Midbrain (tissue), 1 donor: ENCODE measurements at places on chromosomes 7 and 10.

- no peak for DNase-seq
These were observed 180.2 kb upstream of the FAM3C start for GRCh38 chr7:121576148-121576917.

- DNase-seq, result no peak
These were observed 229.8 kb upstream of the HDAC9 start for GRCh38 chr7:18265611-18266281.

DNA sequence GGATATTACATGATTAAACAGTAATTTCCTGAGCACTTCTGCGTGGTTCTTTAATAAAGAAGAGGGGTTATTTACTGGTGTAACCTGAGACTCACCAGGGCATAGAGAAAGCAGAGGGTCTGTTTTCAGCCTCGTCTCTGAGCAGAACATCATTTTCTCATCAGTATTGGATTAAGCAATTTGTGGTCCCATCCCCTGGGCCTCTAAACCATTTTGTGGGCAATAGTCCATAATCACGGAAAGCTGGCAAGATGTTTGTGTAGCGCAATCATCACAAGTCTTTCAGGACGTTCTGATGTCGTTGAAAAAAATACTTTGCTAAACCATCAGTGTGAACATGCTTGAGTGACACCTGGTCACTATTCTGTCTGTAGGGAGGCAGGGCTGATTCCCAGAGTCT lies 37.1 kb upstream of the SEC61G start:
- DNase-seq, result no peak

GRCh38 chr10:28838908-28839307 lies 161.6 kb downstream of the BAMBI start:
- DNase-seq, result no peak

DNA sequence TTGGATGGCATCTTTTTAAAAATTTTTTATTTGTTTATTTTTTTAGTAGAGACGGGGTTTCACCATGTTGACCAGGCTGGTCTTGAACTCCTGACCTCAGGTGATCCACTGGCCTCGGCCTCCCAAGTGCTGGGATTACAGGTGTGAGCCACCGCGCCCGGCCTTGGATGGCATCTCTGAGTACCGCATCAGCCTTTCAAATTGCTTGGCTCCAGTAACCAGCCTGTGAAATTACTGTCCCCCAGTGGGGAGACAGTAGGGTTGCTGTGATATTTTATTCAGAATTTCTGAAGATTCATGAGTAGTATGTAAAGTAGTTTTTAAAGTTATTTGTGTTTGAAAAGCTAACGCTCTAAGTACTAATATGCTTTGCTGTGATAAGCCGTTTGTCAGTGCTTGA lies 1.2 kb downstream of the NUB1 start:
- DNase-seq, result no peak

DNA sequence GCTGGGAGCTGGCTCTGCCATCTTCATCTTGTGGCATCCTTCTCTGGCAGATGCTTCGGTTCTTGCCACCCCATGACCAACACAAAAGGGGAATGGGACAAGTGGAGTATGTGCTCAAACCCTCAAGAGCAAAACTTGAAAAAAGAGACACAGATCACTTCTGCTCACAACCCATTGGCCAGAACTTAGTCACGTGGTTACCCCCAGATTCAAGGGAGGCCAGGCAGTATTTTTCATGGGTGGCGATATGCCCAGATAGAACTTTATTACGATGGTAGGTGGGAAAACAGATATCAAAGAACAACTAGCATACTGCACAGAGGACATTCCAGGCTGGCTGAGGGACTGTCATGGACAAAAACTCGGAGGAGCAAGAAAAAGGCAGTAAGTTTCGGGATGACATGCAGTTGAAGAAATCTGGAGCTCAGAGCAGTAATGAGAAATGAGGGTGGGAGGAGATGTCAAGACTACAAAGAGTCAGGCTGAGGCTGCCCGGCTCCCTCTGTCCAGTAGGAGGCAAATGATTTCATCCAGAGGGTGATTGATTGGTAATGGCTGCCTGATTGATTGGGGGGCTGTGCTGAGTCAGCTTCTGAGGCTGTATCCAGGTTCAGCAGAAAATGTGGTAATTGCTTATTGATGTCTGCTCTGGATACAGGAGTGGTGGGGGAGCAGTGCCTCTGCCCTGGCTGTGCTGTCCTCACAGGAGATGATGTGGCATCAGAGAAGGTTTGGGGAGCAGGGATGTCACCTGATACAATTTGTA lies 25.3 kb downstream of the COL13A1 start:
- no peak for DNase-seq

DNA sequence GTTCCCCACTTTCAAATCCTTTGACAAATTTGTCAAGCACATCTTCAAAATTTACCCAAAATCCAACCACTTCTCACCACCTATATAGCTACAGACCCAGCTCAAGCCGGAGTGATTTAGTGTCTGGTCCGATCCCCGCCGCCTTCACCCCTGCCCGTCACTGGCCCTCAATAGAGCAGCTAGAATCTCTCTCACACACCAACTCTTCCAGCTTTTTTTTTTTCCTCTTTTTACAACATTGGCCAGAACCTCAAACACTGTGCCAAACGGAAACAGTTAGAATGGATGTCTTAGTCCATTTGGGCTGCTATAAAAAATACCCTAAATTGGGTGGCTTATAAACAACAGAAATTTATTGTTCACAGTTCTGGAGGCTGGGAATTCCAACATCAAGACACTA lies 41.1 kb upstream of the TMEM72 start:
- no peak for DNase-seq

GRCh38 chr10:48279081-48279751 lies 4.7 kb upstream of the FRMPD2 start:
- no peak for DNase-seq

DNA sequence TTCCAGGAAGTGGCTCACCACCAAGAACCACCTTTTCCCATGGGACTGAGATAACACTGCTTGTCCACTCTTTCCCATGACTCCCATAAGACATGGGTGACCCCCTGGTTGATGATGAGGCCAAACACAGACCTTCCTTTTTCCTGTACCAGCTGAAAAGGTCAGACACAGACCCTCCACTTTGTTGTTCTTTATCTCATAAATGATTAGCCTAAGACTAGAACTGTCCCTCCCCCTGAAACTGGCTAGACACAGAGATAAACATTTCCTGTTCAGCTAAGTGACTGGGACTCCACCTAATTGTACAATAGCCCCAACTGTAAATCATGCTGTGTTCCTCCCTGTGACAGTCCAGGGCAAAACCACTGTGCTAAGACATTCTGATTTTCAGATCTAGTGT lies 8.2 kb upstream of the NRG3 start:
- no peak for DNase-seq

- DNase-seq, result no peak
These were observed 127.0 kb downstream of the LYZL1 start for GRCh38 chr10:29415876-29416275.

- no peak for DNase-seq
These were observed 52.8 kb upstream of the ANAPC16 start for GRCh38 chr10:72162978-72163377.

DNA sequence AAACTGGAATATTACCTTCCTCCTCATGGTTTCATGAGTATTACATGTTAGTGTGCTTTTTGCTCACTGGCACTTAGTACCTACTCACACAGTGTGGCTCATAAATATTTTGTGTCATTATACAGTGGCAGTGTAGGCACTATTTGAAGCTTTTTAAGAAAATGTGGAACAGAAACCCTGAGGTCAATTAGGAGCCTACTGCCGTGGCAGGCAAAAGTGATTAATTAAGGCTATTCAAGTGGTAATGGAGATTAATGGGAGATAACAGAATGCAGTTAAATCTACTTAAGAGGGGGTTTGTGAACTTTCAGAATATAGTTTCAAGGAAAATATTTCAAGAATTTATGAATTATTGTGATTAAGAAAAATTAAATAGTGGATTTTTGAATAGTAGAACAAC lies 277.6 kb downstream of the HGF start:
- DNase-seq, result no peak

GRCh38 chr10:132110713-132111112 lies 45.0 kb downstream of the JAKMIP3 start:
- DNase-seq, result no peak

- DNase-seq, result peak; percentile 96
These were observed 46.3 kb downstream of the PDK4 start for GRCh38 chr7:95549818-95550529.

DNA sequence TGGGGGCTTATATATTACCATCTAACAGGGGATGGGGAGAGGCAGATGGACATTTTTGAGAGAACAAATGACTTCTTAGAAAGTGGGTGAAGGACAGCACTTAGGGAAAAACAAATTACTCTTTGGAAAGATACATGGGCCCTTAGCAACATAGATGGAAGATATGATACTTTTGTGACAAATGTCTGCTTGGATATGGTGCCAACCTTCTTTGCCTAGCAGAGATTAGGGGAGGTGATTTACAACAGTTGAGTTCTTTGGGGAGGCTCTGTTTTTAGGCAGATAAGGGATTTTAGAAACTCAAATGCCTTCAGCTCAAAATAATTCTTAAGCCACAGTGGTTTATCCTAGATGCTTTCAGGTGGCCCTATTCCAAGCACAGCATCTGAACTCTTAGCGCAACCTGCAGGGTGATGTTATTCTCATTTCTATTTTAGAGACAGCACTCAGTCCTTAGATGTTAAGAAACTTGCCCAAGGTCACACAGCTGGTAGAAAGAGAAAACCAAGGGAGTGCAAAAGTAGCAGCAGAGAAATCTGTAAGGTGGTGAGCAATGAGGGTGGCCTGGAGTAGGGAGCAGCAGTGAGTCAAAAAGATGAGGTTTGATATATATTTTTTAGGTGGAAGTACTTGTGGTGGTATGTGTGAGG lies 75.1 kb upstream of the KMT2E start:
- DNase-seq, result no peak

GRCh38 chr10:49426490-49427360 lies 30.8 kb upstream of the DRGX start:
- no peak for DNase-seq

DNA sequence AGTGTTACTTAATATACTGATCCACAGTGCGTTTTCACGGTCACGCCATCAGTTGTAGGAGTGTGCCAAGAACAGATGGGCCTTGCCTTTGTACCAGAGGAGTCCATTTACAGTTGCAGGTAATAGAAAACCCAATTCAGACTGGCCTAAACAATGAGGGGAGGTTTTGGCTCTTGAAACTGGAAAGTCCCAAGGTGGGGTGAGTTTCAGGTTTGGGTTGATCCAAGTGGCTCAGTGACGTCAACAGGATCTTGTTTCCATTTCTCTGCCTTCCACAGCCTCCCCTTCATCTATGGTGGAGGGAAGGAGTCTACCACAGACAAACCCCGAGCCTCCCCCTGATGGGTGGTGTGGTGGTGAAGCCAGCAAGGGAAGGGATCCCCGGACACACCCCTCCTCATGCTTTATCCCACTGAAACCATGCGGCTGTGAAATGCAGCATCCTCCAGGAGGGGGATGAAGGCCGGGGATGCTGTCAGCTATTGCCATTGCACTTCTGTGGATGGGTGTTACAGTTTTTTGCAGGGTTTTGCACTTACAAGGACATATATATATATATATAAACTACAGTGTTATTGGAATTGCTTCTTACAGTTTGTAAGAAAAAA lies 14.8 kb upstream of the SH2D4B start:
- DNase-seq, result no peak

GRCh38 chr10:60290558-60290957 lies 99.1 kb downstream of the ANK3 start:
- no peak for DNase-seq

DNA sequence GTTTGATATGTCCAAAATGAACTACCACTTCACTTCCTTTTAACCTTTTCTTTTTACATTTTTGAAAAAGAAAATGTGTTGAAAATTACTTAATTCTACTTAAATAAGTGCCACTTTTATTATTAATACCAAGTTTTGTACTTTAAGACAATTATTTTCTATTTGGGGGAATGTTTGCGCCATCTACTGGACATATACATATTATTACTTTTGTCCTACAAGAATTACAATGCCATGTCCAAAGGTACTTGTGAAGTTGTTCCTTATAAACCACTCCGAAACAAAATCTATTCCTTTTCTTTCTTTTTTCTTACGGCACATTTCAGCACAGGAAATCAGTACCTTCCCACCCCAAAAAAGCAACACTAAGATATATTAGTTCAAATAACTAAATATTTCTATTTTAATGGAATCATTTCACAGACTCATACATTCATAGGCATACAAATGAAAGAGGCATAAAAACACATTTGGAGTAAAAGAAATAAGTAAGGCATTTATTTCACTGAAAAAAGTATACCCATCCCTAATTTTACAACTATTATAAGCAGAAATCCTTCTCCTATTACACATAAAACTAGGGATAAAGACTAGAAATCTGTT lies 169.9 kb downstream of the RNF133 start:
- peak; percentile 51 for DNase-seq

- no peak for DNase-seq
These were observed 40.8 kb downstream of the TAS2R41 start for GRCh38 chr7:143518521-143518920.

DNA sequence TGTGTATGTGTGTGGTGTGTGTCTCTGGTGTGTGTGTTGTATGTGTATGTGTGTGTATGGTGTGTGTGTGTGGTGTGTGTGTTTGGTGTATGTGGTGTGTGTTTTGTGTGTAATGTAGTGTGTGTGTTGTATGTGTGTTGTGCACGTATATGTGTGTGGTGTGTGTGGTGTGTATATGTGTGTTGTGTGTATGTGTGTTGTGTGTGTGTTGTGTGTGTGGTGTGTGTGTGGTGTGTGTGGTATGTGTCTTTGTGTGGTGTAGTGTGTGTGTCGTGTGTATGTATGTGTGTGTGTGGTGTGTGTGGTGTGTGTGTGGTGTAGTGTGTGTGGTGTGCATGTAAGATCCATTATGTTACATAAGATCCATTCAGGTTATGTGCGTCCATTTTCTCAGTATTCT lies 21.9 kb upstream of the VIPR2 start:
- DNase-seq, result no peak

DNA sequence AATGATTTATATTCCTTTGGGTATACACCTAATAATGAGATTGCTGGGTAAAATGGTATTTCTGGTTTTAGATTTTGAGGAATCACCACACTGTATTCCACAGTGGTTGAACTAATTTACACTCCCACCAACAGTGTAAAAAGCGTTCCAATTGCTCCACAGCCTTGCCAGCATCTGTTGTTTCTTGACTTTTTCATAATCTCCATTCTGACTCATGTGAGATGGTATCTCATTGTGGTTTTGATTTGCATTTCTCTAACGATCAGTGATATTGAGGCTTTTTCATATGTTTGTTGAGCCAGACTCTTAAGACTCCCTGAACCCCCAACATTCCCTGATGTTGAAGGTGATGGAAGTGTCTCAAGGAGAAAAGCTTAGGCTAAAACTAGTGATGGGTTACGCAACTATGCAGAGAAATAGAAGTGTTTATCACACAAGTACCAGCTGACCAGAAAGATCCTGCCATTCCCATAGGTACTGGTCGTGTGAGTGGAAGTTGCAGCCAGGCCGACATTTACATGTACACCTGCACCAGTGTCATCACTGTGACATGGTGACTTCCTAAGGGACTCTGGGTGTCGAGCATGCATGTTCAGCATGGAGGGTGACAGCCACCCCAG lies 711.2 kb upstream of the NRP1 start:
- DNase-seq, result no peak

- no peak for DNase-seq
These were observed 77.3 kb upstream of the MKLN1 start for GRCh38 chr7:131250331-131250730.

- no peak for DNase-seq
These were observed 1.3 kb downstream of the POR start for GRCh38 chr7:75916259-75916658.
